Fibroblast of the conjunctiva (primary cell): ENCODE measurements at places on chromosomes 1 and 21.

DNA sequence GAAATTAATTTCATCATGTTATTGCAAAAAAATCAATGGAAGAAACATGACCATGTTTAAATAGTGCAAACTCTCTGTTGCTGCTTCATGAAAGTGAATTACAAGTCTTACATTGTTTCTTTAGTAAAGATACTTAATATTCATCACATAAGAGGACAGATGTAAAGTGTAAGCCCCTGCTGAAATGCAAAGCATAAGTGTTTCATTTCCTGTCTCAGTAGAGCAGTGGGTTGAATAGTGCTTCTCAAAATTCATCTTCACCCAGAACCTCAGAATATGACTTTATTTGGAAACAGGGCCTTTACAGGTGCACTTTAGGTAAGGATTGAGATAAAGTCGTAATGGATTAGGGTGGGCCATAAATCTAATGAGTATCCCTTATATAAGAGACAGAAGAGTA lies 738.4 kb upstream of the RGS18 start:
- DNase-seq: no peak

- no peak for DNase-seq
Measured at GRCh38 chr1:906600-907420, 16.9 kb upstream of the SAMD11 start.

DNA sequence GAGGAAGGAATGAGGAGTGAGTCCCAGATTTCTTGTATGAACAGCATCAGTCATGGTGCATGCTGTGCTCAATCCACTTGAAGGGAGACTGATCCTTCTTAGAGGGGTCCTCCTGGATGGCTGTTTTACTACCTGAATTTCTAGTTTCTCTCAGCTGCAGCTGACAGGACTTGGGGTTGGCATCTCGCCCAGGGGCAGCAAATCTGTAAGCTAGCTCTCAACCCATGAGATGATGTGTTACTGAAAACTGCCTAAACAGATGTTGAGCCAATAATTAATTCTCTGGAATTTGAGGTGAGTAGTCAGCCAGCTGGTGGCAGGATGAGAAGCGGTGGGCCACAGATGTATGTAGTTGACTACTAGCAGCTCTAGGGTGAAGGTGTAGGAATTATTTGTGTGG lies 19.6 kb downstream of the BACH1 start:
- no peak for DNase-seq

GRCh38 chr1:234315091-234315541 lies 58.1 kb upstream of the COA6 start:
- DNase-seq: peak; percentile 12

- DNase-seq: no peak
Measured at GRCh38 chr1:205391386-205391785, 30.5 kb downstream of the LEMD1 start.

GRCh38 chr1:47181095-47181954 lies 8.5 kb downstream of the PDZK1IP1 start:
- no peak for DNase-seq

GRCh38 chr1:168960595-168960994 lies 145.9 kb upstream of the ATP1B1 start:
- DNase-seq: no peak

DNA sequence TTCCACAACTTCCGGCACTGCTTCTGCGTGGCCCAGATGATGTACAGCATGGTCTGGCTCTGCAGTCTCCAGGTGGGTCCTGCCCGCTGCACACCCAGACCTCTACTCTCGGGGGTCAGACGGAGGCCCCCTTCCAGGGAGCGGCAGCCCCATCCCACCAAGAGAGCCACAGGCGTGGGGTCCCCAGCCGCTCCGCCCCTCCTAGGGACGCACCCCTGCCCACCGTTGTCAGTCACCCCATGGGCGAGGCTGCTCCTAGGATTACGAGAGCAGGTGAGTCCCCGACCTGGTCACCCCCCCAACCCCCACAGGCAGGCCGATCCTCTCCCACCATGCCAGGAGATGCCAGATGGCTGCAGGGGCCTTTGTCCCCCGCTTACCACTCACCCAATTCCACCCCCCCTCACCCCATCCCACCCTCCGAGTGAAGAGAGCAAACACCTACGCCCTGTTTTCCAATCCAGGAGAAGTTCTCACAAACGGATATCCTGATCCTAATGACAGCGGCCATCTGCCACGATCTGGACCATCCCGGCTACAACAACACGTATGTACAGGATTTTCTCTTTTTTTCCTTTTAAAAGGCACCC lies 107.0 kb downstream of the PDE9A start:
- no peak for DNase-seq

DNA sequence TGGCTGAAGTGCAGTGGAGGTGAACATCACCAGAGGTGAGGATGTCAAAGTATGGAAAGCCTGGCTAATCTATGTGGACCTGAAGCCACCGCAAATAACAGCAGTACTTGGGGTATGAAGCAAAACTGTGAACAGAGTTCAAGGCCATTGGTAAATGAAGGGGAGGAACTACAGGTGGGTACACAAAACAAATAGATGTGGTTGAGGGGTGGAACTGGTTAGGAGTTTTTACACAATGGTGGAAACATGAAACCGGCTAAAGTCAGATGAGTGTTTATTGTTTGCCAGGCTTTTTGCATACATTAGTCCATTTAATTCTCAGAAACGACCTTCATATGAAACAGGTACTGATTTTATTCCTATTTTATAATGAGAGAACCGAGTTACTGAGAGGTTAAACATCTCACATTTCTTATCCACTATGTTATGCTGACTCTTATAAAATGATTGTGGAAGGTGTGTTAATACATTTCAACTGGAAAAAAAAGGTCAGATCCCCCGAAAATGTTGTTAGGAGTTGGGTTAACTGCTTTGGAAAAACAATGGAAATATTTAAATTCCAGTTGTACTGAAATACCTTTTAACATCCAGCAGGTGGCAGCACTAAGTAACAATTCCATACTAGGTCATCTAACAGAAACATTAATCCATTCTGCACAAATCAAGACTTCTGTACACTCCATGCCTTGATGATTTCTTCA lies 44.3 kb upstream of the GTF2B start:
- DNase-seq: peak; percentile 28

DNA sequence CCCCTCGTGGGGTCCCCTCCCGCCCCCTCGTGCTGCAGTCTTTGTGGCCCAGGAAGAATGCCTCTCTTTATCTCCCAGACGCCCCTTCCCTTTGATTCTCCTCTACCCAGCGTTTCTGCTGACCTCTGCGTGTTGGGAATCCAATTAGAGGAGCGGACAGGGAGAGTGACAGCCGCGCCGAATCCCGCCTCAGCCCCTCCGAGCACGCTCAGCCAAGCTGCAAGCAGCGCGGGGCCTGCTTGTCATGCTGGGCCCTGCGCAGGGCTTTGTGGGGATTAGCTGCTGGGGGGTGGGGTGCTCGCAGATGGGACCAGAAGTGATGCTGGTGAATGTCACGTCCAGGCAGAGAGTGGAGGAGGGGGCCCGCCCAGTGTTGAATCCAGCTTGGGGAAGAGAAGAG lies 91.1 kb downstream of the EPHB2 start:
- no peak for DNase-seq

DNA sequence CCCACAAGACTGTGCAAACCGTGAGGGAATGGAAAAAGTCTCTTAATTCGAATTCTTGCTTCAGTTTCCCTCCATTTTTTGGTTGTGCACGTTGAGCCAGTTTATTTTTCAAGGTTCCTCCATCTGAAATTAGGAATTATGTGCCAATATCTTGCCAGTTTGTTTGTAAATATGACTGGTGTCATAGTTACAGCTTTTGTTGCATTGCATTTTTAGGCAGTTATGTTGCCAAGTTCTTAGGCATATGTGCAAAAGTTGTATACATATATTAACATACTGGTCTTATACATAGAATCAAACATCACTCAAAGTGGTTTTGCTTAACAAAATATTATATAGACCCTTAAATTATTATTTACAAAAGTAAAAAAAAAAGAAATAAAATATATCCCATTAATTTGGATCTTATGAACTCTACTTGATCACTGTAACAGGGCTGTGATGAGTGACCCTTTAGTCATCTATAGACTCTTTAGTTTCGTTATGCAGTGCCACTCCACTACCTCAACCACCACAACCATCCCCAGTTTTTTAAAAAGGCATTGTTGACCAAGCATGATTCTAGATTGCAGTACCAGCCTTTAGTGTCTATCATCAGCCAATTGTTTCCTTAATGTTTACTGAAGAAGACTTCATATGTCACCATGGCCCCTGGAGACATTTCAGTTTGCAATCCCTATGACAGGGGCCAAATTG lies 20.9 kb upstream of the DYNLT5 start:
- DNase-seq: no peak

GRCh38 chr1:53371121-53371666 lies 43.3 kb upstream of the LRP8 start:
- no peak for DNase-seq

DNA sequence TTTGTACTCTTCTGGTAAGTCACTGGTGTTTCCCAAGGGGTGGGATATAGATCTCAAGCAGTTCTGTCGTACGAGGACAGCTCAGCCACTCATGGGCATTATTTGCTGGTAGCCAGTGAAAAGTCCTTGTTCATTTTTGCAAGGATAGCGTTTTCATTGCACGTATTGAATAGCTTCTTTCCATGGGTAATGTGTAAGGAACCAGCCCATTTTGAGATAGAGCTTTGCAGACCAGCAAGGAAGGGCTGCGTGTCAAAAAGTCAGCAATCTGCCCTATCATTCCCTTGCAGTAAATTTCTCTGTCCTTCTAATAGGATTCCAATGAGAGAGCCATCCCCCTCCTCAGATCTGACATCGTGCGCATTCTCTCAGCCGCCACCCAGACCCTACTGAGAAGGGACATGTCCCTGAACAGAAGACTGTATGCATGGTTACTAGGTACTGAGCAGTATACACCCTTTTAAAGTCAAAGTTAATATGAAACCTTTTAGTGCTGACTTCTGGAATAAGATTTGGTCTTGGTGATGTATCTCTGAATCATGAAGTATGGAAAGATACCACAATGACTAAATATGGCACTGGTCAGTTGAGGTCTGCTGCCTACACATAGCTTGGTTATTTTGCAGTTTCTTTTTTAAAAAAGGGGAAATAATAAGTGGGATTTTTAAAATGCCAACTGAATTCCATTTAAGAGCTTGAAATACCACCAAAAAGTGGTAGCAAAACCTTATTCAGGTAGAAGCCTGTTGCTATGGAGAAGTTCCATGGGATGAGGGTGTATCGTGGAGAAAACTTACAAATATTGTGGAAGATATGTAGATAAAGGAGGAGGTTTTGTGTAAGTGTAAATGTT lies 55.3 kb downstream of the DOP1B start:
- peak; percentile 42 for DNase-seq

DNA sequence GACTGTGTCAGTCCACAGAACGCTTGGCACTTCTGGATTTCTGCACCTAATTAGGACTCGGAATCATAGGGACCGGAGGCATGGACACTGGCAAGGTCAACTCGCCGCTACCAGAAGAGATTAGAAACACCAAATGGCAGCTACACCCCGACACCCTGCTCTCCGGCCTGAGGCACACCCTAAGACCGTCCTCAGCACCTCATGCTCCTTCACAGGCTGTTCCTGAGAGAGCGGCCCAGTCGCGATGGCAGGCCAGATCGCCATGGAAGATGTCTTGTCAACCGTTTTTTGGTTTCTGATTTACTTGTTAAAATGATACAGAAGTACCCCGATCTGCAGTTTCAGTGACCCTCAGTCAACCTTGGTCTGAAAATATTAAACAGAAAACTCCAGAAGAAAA lies 46.8 kb downstream of the NPHP4 start:
- DNase-seq: no peak

DNA sequence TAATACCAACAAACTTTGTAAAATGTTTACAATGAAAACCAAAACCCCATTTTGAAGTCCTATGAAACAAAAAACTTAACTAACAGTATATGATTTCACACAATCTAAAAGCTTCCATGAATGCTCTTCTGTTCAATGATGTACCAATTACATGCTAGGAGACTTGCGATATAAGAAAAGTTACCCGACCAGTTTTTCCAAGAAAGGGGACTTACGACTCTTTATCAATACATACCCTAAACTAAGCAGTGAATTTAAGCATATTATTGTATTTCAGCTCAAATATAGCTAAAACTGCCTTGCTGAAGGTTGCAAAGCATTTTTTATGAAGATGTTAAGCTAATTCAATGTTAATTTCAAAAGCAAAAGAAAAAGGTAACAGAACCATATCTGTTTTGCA lies 15.6 kb downstream of the SSX2IP start:
- DNase-seq: no peak

DNA sequence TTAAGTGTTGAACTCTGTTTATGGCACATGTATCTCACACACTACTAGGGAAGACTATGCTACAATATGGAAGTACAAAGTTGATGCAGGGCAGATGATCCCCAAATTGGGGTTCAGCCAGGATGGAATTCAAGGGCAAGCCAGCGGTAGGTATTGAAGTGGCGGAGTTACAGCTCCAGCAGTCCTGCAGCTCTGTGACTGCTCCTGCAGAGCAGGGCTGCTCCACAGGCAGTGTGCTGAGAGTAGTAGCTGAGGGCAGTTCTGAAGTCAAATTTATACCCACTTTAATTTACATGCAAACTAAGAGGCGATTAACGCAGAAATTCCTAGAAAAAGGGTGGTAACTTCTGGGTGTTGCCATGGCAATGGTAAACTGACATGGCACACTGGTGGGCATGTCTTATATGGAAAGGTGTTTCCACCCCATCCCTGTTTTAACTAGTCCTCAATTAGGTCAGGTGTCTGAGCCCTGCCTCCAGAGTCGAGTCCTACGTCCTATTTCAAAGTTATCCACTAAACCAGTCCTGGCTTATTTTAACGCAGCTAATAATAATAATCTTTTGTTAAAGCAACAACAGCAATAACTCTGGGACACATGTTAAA lies 20.6 kb upstream of the CENPF start:
- DNase-seq: no peak

GRCh38 chr1:108897865-108898720 lies 21.3 kb downstream of the GPSM2 start:
- DNase-seq: peak; percentile 62

- DNase-seq: no peak
Measured at GRCh38 chr1:16292739-16293138, 55.8 kb upstream of the CPLANE2 start.

- DNase-seq: no peak
Measured at GRCh38 chr1:61888808-61889207, 146.5 kb downstream of the PATJ start.

DNA sequence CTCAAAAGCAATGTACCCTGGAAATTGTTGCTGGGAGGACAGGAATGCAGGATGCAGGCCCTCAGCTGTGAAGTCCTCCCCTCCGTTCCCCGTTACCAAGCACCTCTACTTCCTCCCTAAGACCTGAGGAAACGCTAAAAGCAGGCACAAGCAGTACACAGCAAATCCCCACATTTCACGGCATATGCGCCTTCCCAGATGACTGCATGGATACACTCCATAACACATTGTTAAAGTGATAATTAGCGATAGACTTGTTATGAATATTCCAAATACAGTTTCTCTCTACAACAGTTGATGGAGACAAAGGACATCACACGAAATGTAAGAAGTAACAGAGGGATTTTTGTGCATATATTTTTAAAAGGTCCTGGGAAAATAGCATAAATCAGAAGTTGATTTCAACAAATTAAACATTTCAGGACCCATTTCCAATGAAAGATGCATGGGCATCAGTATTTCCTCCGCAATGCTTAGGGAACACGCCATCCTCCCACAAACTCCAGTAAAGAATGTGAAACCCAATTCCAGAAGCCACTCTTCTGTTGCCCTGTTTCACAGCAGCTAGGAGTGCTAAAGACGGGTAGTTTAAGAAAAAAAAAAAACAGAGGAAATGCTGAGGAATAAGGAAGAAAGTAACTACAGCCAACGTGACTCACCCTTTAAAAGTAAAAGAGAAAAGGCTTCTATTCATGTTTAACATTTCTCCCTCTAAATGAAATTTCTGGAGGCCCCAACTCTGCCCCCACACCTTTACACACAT lies 75.5 kb downstream of the HIVEP3 start:
- DNase-seq: no peak

GRCh38 chr1:18945401-18945849 lies 11.1 kb downstream of the IFFO2 start:
- DNase-seq: no peak
